ENCODE measurements at places on chromosomes 12 and 14. TPM values are rescaled to one million over a fixed set of nuclear protein-coding genes. Genes with fewer than 3 reads are reported as not detected.

The ZC2HC1C gene
- total RNA-seq = 1.0 TPM

The PDZRN4 gene
- total RNA-seq = not detected

The SPIC gene
- total RNA-seq = not detected

The ARID2 gene
- total RNA-seq = 44.4 TPM

The PTGER2 gene
- 2.1 TPM for total RNA-seq

The C14orf180 gene
- total RNA-seq = not detected

The PGF gene
- 3.5 TPM for total RNA-seq

DNA sequence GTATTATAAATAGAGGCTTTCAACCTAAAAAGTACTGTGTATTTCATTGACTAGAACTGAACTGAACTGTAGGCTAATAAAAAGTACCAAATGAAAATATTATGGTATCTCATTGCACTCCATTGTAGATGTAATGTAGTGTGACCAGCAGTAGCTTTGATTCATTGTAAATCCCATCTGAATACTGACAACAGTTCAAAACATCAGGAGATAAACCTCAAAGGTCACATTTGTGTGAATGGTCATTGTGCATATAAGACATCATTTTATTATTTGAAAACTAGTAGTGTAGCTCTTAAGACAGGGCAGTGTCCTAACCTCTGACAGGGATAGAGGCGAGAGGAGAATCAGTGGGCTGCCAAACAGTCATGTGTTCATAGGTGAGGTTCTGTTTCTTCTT is 286.6 kb downstream of the FBXL14 start:
- no peak overlapping the region for H3K4me3 ChIP-seq
- peaks cover 3% of the 10 kb centered on the region for H3K4me1 ChIP-seq
- DNase-seq = no peak

- no peak overlapping the region for H3K4me3 ChIP-seq
- DNase-seq = peak; percentile 79
- H3K4me1 ChIP-seq = no peaks in the 10 kb centered on the region
- no peaks in the 10 kb centered on the region for H3K27me3 ChIP-seq
- H3K36me3 ChIP-seq = peaks cover 41% of the 10 kb centered on the region
Observed at GRCh38 chr12:49026678-49027480, 8.3 kb upstream of the PRKAG1 start.

DNA sequence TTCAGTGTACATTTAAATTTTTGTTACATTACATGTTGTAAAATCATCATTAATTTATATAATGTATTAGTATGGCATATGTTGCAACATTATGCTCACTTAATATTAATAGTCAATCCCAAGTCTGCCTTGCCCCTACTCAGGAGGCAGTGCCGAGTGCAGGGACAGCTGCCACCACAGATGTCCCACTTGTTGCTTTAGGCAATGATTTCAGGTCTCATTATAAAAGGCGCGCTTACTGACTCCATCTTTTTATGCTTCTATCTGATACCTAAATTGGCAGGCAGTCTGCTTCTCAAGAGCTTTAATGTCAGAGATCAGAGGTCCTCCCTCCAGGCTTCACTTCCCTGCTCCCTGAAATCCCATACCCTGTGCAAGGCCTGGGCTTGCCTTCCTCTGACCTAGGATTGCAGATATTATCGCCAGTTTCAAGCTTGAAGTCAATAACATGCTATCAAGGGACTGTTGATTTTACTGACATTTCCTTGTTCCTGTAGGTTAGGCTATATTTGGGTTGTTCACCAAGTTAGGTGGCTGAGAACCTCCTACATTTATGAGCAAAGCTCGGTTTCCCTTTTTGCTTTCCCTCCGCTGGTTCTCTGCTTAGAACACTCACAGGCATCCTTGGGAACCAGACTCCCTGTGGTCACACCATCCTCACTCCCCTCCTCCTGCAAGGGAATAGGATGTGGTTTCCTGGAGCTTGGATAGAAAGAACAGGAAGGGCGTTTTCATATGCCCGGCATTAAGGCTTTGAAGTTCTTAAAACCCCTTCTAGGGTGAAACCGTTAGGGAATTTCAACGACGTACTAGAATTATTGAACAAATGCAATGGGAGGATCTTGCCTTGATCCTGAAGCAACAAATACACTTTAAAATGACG is 208.4 kb upstream of the FKBP4 start:
- no peak for DNase-seq
- H3K27ac ChIP-seq = peak overlapping the region; percentile 31
- peaks cover 21% of the 10 kb centered on the region for H3K4me1 ChIP-seq
- no peak overlapping the region for H3K4me3 ChIP-seq
- peaks cover 58% of the 10 kb centered on the region for H3K36me3 ChIP-seq
- no peaks in the 10 kb centered on the region for H3K27me3 ChIP-seq

DNA sequence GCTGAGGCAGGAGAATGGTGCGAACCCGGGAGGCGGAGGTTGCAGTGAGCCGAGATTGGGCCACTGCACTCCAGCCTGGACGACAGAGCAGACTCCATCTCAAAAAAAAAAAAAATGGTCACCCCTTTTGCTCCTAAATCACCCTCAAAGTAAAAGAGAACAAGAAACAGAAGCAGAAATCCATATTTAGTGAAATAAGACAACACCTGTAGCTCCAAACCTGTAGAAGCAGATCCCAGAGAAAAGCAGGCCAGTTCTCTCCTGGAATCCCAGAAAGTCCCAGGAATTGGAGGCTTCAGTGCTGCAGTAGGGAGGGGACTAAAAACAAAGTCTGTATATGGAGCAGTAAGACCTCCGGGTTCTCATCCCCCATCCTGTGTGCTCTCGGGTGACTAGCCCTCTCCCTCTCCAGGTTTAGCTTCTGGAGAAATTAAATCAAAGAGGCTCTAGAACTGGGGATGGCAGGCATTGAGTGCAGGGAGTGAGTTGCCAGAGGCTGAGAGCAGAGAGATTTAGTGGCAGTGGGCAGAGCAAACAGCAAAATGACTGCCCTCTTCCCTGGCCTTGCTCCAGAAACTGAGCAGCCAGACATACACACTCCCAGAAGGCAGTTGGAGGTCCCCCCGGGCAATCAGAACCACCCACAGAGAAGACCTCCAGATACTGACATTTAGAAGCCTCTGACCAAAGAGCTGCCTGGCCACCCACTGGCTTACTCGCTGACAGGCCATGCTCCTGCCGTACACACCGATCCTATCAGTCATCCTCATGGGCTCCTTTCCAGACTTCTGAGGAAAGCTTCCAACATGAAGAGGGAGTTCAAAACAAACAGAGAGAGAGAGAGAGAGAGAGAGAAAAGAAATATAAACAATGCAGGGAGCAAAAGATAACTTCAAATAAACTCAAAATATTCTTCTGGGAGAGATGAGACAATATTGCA is 6.3 kb upstream of the MLXIP start:
- no peaks in the 10 kb centered on the region for H3K27me3 ChIP-seq
- peaks cover 28% of the 10 kb centered on the region for H3K4me1 ChIP-seq
- H3K36me3 ChIP-seq = no peaks in the 10 kb centered on the region
- H3K27ac ChIP-seq = peak overlapping the region; percentile 75
- DNase-seq = no peak

DNA sequence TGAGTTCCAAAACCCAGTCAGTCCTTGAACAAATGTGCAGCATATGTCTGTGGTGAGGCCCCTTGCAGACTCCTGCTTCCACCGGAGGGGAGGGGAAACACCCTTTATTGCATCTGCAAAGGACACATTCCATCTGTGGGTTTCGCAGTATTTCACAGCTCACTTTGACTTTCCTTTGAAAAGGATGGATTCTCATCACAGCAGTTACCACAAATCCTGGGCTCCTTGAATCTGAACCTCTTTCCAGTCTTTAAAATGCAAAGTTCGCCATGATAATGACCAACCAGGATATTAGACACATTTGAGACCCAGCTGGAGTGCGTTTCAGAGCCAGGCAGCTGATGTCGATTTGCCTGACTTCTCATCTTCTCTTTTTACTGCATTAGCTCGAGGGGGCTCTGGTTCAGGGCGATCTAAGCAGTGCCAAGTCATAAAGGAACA is 242.4 kb downstream of the SLC15A4 start:
- H3K4me1 ChIP-seq = no peaks in the 10 kb centered on the region
- H3K27ac ChIP-seq = no peak overlapping the region
- no peaks in the 10 kb centered on the region for H3K36me3 ChIP-seq
- no peaks in the 10 kb centered on the region for H3K27me3 ChIP-seq
- H3K4me3 ChIP-seq = no peak overlapping the region

DNA sequence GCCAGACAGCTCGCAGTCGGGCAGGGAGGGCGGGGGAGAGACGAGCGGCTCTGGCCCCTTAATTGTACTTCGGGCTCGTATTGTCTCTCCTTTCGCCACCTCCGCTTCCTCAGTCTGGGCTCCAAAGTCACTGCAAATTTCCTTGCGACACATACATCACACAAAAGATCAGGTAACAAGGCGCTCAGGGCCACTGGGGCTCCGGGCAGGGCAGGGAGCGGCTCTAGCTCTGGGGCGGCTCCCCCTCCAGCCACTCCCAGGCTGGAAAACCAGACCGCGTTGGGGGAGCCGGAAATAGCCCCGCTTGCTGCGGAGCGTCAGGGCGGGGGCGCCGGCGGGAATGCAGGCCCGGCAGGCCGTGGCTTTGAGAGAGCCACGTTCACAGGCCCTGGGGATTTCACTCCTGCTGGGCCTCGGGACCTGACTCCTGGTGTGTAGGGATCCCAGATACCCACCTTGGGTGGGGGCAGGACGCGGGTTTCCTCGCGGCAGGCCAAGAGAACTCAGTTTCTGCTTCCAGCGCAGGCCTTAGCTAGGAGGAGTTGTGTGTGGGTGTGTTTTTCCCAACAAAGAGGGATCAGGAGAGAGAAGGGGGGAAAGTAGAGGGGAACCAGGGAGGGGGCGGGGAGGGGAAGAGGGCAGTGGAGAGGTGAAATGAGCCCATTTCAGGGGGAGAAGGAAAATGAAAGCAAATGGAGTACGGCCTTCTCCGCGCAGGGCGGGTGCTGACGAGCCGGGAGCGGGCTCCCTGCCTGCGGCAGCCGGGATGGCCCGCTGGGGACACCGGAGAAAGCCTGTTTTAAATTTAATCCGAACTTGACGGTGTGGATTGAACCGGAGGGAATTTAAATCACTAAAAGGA is 4.4 kb upstream of the HOXC9 start:
- H3K27me3 ChIP-seq = peaks cover 96% of the 10 kb centered on the region
- DNase-seq = no peak
- H3K36me3 ChIP-seq = peaks cover 2% of the 10 kb centered on the region
- H3K4me1 ChIP-seq = peaks cover 31% of the 10 kb centered on the region
- H3K27ac ChIP-seq = peak overlapping the region; percentile 73
- peak overlapping the region; percentile 73 for H3K4me3 ChIP-seq

DNA sequence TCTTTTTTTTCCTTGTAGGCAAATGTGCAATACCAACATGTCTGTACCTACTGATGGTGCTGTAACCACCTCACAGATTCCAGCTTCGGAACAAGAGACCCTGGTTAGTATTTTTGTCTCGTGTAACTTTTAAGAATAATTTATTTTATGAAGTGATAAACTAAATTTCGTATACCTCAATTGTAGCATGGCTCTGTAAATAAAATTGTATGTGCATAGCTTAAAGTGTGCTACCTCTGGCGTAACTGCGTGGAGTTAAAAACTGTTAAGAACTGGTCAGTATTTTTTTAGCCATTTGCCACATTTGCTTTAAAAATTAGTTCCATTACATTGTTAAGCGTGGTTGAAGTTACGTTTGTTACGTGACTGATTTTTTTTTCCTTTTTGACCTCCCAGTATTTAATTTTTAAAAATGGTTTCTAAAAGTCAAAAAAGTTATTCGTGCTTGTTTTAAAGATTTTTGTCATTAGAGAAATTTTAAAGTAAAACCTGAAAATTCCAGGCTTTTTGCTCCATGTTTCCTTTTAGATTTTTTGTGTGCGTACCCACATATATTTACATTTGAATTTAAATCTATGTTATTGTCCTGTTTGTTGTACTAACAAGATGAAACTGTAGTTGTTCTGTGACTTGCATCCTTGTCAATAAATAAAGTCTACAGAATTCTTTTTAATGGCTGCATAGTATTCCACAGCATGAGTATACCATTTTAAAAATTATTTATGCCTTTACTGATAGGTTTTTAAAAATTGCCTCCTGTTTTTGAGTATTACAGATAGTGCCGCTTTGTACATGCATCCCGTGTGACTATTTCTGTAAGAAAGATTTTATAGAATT is 1.4 kb downstream of the MDM2 start:
- peak overlapping the region; percentile 92 for H3K4me3 ChIP-seq
- no peaks in the 10 kb centered on the region for H3K27me3 ChIP-seq
- H3K4me1 ChIP-seq = peaks cover 30% of the 10 kb centered on the region
- H3K36me3 ChIP-seq = peaks cover 25% of the 10 kb centered on the region

- H3K27ac ChIP-seq = no peak overlapping the region
- no peak for DNase-seq
- no peaks in the 10 kb centered on the region for H3K36me3 ChIP-seq
Observed at GRCh38 chr12:107406932-107407331, 278.7 kb upstream of the PWP1 start.

DNA sequence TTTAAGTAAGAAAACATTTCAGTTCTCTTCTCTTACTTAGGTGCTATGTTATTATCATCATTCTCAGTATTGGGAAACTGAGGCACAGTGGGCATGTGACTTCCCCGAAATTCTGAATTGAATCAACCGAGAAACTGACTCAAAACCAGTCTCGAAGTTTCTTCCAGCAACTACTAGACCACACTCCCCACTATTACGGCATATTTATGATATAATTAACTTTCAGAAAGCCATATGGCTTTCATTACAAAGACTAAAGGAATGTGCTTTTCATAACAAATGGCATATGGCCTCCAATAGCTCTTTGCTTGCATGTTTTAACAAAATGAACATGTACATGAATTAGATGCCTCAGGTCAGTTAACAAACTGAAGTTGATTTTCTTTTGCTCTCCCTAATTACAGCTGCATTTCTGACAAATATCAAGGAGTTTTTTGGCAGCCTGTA is 182.9 kb upstream of the SLC38A2 start:
- peak overlapping the region; percentile 96 for H3K27ac ChIP-seq
- peak overlapping the region; percentile 5 for H3K4me3 ChIP-seq
- H3K27me3 ChIP-seq = no peaks in the 10 kb centered on the region
- H3K36me3 ChIP-seq = peaks cover 2% of the 10 kb centered on the region

GRCh38 chr12:130948136-130948535 is 5.6 kb upstream of the ADGRD1 start:
- DNase-seq = no peak
- peaks cover 3% of the 10 kb centered on the region for H3K4me1 ChIP-seq
- no peak overlapping the region for H3K27ac ChIP-seq

GRCh38 chr12:39723831-39724230 is 104.2 kb upstream of the ABCD2 start:
- no peak overlapping the region for H3K27ac ChIP-seq
- no peak overlapping the region for H3K4me3 ChIP-seq
- no peaks in the 10 kb centered on the region for H3K36me3 ChIP-seq
- peaks cover 3% of the 10 kb centered on the region for H3K27me3 ChIP-seq

DNA sequence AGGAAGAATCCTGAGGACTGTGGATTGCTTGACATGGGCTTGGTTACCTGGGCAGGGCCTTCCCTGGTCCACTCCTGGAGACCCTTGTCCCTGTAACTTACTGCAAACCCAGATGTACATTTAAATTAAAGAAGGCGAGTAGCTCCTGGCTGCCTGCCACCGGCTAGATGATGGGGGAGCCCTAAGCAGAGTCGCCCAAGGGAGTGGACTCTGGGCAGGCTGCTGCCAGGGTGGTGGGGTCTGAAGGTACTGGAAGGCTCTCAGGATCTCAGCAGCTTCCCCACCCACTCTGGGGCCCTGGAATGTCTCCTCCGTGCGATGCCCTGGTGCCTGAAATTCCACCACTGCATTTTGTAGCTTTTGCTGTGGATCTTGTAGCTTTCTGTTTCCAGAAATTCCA is 74.7 kb downstream of the FBXL14 start:
- H3K27ac ChIP-seq = peak overlapping the region; percentile 81
- H3K27me3 ChIP-seq = no peaks in the 10 kb centered on the region
- DNase-seq = no peak
- peak overlapping the region; percentile 19 for H3K4me3 ChIP-seq
- peaks cover 41% of the 10 kb centered on the region for H3K4me1 ChIP-seq
- no peaks in the 10 kb centered on the region for H3K36me3 ChIP-seq
